ENCODE measurements at places on chromosomes 4 and X.

- DNase-seq = peak; percentile 36
Measured at GRCh38 chr4:78610546-78611214, 59.1 kb downstream of the ANXA3 start.

DNA sequence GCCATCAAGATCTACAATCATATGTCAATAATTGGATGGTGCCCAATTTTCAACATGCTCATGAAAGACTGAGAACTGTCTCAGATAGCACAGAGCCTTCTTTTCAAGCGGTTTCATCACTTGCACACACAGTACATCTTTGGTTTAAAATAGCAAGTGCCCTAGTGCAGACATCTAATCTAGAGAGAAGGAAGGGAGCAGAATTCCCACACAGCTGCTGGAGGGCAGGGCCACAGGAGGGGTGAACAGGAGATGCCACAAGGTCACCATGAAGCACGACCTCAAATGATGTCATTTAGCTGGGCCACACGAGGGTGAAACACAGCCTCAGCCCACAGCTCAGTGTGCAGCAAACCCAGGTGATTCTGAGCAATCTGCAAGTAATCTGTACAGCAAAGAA lies 24.3 kb downstream of the LEF1 start:
- no peak for DNase-seq

- no peak for DNase-seq
Measured at GRCh38 chrX:11688201-11688600, 22.5 kb upstream of the ARHGAP6 start.

DNA sequence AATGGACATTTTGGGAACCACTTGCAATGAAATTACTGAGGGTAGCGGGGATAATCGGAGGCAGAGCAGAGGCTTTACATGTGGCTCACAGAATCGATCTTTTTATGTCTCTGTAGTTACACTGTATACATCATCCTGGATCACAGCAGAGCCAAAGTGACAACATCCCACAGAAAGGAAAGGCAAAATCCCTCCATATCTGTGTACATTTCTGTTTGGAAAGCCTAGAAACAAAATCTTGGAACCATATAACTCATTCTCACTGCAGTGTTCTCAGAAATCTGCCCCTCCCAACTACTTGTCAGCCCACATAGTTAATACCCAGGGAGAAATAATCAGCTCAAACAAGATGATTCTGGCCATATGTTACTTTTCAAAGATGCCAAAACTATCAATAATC lies 211.6 kb downstream of the DCLK2 start:
- DNase-seq = no peak

- DNase-seq = no peak
Measured at GRCh38 chrX:133674726-133675470, 259.6 kb upstream of the GPC4 start.

DNA sequence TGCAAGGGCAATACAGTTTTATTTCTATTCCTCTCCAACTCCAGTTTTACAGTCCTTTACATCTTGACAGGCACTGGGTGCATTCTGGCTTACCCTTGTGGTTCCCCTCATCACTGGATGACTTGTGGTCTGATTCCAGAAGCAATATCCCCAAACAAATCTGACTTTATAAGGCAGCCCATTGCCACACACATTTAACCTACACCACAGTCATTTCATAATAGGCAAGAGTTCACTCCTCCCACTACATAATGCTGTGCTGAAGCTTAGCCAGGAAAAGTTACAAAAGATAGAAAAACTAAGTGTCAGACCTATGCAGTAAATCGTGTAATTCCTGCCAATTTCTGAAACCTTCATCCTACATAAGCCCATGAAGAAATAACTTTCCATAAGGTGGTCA lies 82.9 kb upstream of the MID1IP1 start:
- DNase-seq = no peak

DNA sequence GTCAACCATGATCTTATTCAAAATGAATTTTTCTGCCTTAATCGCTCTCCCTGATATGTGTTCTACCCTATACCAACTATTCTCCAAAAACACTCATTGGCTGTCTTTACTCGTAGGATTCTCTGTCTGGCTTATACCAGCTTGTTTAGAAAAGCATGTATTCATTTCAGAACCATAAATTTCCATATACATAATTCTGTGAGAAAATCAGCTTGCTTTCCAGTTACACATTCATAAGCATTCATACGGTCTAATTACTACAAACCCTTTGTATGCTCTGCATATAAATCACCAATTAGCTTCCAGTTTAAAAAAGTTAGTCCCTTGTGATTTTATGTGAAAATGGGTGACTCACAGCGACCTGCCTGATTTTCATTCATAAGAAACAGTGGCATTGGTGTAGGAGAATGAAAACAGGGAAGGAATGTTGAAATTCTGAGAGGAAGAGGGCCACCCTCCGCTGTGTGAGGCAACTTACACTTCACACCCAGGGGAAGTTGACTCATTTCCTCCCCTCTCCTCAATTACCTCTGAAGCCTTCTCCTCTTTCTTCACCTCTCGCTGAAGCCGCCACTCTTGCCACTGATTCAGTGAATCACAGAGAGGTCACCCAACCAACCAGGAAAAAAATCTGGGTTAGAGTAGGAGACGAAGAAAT lies 63.3 kb downstream of the MEPE start:
- DNase-seq = peak; percentile 87

DNA sequence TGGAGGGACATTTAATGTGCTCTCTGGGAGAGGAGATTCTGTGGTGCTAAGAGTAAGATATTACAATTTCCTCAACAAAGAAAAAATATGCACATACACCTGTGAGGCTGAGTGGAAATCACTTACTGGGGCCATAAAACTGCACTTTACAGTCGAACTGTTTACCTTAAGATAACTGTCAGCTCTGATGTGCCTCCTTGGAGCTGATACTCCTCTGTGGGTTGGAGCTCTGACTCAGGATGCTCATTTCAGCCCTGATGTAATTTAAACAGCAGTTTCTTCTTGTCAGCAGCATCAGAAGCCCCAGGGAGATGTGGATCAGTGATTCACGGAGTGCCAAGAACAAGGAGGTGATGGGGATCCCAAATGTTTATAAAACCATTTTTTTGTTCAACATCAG lies 241.9 kb upstream of the SFRP2 start:
- no peak for DNase-seq

GRCh38 chr4:81369886-81370285 lies 101.8 kb downstream of the RASGEF1B start:
- no peak for DNase-seq

DNA sequence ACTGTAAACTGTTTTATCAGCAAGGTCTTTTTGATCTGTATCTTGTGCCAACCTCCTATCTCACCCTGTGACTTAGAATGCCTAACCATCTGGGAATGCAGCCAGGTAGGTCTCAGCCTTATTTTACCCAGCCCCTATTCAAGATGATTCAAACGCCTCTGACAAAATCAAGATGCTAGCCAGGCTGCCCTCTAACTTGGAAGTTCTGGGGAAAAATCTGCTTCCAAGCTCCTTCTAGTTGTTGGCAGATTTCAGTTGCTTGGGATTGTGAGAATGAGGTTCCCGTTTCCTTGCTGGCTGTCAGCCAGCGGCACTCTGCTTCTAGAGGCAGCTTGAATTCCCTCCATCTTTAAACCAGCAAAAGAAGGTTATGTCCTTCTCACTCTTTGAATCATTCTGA lies 34.7 kb downstream of the LUZP4 start:
- peak; percentile 7 for DNase-seq

DNA sequence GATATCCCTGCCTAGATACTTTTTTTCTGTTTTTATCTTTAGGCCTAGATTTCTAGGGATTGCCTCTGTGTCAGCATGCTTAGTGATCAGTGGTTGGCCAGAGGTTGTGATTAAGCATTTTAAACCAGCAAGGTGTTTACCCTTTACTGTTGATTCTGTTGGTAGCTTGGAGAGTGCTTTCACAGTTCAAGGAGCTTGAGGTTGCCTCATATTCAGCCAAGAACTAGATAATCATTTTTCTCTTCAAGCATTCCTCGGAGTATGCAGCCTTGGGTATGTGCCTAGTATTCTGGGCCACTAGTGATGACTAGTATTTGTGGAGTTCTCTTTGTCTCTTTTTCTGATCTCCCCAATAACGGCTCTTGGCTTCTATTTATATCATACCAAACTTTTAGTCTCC lies 20.4 kb downstream of the APOOL start:
- peak; percentile 9 for DNase-seq

DNA sequence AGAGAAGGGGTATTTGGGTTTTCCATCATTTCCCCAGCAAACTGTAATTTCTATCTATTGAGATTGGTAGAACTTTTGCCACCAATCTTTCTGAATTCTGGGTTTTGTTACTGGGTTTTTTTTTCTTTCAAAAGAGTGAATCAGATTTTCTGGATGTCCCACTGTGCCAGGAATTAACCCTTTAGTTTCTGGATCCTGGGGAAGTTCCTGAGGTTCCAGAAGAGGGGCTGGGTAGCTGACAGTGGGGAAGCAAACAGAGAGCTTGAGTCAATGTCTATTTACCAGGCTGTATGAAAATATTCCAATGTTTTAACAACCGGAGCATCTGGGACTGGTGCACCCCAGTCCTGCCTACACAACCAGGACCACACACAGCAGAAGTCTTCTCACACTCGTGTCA lies 25.8 kb upstream of the SOD3 start:
- no peak for DNase-seq

DNA sequence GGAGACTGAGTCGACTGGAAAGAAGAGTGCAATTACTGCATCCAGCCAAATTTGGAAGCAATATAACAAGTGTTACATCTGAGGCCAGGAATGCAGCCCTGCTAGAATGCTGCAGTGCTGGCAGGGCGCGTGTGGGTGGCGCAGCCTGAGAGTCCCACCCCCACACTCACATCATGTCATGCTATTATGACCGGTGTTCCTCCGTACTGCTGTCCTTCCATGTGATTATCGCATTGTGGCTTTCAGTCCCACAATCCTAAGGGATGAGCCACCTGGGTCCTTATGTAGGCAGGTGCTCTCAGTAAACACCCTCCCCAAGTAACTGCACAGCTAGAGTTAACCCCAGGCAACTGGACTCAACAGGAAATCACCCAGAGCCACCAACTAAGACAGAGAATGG lies 122.6 kb upstream of the CPEB2 start:
- DNase-seq = no peak

- DNase-seq = no peak
Measured at GRCh38 chr4:14400307-14400706, 602.0 kb upstream of the CPEB2 start.

DNA sequence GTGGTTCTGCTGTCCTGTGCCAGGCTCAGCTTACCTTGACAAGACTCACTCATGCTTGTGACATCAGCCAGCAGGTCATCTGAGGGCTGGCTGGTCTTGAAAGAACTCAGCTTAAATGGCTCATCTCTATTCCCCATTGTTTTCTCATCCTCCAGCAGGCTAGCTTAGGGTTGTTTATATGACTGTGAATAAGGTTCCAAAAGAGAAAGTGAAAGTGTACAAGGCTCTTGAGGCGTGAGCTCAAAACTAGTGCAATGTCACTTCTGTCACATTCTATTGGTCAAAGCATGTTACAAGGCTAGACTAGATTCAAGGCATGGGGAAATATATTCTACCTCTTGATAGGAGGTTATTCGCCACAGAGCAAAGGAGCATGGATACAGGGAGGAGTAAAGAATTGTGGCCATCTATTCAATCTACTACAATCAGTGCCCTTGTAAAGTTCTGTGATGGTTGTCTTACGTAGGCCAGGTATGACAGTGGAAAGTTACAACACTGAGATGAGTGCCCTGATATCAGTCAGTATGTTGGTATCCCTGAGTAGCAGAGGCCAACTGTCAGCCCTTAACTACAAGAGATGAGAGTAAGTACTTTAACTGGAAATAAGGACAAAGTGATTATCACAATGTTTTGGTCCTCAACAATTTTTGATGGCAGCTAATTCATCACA lies 19.8 kb upstream of the TMLHE start:
- no peak for DNase-seq

GRCh38 chrX:148567779-148568178 lies 67.4 kb downstream of the AFF2 start:
- DNase-seq = no peak

GRCh38 chrX:101685923-101686322 lies 26.3 kb upstream of the ARMCX2 start:
- no peak for DNase-seq

DNA sequence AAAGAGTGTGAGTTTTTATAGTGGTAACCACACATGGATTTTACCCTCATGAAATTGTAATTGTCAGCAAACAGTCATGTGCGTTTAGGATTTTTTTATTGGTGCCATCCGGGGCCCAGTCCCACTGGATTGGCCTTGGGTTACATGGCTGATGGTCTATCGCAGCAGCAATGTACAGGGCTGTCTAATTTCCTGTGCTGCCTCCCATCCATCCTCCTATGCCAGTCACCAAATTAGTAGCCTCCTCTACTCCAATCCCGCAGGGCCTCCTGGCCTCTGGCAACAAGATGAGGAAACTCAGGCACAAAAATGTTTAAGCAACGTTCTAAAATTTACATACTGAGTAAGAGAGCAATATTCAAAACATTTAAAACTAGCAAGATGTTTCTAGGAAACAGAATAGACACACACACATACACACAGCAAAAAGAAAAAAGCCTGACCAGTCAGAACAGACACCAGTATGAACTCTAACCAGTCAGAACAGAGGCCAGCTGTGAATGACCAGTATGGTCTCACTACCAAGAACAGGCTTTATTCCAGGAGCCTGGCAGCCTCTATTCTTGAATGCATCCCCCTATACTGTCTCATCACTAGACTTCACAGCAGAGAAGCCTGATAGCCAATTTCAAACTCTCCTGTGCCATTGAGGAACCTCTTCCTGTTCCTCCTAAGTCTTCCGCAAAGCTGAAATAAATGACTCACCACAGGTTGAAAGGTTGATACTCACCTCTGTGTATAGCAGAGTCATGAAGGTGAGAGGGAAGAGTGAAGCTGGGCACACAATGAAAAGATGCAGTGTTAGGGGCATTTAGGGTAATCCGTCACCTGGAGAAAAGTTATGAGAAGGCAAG lies 42.6 kb downstream of the CHRNA9 start:
- DNase-seq = no peak

DNA sequence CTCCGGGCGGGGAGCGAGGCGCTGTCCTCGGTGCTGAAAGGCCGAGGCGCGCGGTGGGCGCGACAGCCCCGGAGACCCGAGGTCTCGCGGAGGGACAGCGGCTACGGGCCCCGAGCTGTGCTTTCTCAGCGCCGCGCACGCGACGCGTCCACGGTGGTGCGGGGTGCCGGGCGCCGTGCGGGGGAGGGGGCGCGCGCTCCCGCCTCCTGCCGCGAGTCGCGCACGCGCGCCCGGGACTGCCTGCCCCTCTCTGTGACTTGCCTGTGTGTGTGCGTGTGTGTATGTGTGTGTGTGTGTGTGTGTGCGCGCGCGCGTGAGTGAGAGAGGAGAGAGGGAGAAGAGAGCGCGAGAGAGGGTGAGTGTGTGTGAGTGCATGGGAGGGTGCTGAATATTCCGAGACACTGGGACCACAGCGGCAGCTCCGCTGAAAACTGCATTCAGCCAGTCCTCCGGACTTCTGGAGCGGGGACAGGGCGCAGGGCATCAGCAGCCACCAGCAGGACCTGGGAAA lies at the start of gene GRIA2:
Gene GRIA2, plus strand, starts transcription at position 358 of the 511 bp plus-strand sequence. CDS start 315 bp downstream, outside the sequence.
- peak; percentile 81 for DNase-seq
